Lung (tissue), 17 donors: ENCODE measurements at places on chromosomes 4 and X.

GRCh38 chrX:3549411-3549911, 164.0 kb downstream of the PRKX start:
- peak; percentile 7 for DNase-seq

DNA sequence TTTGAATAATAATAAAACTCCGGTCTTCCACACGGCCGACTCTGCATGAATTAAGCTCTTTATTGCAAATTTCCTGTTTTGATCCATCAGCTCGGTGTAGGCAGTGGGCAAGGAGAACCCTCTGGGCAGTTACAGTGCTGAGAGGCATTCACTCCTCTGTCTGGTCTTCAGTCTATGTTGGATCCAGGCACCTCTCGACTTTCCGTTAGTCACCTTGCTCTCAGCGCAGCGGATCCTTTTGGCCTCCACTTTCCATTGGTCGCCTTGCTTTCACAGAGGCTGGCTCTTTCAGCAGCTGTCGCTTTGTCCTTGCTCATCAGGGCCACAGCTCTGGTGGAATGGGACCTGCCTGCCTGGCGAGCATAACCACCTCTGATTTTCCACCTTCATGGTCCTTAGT, 52.9 kb downstream of the TRMT44 start:
- no peak for DNase-seq

GRCh38 chr4:177256950-177257349, 52.7 kb upstream of the NEIL3 start:
- DNase-seq: no peak

DNA sequence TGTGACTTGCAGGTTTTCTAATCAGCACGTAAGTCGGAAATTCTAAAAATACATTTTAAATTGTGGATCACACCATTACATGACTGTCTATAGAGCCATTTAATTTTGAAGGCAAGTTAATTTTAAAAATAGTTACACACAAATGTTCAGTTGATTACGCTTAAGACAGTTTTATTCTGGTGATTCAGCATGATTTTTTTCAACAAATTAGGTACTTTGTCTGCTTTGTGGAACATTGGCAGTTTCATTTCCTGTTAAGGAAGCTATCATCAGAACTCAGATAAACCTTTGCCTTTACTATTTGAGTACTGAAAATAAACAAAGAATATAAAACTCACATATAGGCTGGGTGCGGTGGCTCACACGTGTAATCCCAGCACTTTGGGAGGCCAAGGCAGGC, 19.5 kb downstream of the SAT1 start:
- no peak for DNase-seq

DNA sequence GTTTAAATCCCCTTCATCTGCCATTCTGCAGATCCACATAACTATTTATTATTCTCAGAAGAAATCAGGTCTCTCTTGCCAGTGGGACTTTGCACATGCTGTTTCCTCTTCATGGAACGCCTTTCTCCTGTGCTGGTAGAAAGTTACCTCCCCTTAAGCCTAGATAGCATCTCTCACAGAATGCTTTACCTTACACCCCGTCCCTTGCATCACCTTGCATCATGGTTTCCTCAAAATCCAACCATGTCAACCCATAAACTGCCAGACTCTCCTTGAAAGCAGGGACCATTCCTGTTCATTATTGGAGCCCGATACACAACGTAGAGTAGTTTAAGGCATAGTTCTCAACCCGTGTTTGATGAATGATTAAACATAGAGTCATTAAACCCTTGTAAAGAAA, 396.2 kb upstream of the F9 start:
- no peak for DNase-seq

DNA sequence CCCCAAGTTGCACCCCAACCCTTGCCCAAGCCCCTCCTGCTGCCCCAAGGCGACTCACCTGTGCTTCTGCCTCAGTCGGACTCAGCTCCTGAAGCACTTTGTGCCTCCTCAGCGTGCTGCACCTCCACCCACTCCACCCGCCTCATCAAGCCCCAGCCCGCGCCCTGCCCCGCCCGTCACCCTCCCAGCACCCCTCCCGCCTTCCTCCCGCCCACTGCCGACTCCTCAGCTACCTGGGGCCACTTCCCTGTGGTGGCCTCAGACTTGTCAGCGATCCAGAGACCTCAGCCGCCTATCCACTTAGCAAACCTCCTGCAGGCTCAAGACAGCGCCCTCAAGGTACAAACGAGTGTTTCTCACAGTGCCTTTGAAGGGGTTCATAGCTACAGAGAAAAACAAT, 19.6 kb upstream of the IQCM start:
- no peak for DNase-seq

DNA sequence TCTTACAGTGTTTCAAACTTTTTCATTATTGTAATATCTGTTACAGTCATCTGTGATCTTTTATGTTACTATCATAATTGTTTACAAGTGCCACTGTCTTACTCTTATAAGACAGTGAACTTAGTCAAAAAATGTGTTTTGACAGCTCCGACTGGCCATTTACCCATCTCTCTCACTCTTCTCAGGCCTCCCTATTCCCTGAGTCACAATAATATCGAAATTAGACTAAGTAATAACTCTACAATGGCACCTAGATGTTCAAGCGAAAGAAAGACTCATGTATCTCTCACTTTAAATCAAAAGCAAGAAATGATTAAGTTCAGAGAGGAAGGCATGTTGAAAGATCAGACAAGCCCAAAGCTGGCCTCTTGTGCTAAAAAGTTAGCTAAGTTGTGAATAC, 184.2 kb downstream of the CDS1 start:
- no peak for DNase-seq

DNA sequence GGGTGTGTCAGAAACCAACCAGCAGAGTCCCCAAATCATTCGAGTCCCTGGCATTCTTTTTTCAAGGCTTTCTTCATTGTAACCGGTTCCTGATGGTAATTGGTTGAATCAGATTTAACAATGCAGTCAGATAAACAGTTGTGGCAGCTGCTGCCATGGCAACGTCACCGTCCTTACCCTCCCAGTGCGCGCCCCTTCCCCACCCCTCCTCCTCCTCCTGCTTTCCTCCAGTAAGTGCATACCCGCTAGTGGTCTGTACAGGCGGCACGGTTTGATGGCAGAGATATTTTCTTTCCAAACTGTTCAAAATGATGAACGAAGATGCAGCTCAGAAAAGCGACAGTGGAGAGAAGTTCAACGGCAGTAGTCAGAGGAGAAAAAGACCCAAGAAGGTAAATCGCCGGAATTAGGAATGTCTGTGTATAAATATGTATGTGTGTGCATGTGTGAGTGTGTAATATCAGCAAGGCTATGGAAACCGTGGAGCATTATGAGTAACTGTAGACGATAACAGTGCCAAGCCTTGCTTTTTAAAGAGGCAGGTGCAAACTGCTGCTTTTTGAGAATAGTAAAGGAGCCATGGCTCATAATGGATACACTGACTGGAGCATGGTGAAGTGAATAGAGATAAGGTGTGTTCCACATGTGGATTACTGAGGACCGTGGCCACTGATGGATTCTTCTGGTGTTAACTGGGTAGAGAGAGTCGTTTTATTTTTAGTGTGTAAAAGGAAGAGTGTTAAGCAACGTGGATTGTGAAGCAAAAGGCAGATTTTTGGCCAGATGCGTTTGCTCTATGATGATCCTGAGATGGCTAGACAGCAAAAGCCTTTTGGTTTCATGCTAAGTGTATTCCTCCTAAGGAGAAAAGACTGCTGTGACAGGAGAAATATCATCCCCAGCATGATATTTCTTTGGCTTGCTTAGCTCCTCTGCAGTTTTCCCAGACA, at the start of gene ANK2:
ANK2 (plus strand) TSS at position 233 of the 950 bp plus-strand sequence; CDS start at position 309, 76 bp downstream.
- peak; percentile 47 for DNase-seq

- no peak for DNase-seq
Measured at GRCh38 chrX:96433409-96434077, 251.1 kb upstream of the DIAPH2 start.

- DNase-seq: no peak
Measured at GRCh38 chr4:184740980-184741391, 7.1 kb upstream of the CENPU start.

DNA sequence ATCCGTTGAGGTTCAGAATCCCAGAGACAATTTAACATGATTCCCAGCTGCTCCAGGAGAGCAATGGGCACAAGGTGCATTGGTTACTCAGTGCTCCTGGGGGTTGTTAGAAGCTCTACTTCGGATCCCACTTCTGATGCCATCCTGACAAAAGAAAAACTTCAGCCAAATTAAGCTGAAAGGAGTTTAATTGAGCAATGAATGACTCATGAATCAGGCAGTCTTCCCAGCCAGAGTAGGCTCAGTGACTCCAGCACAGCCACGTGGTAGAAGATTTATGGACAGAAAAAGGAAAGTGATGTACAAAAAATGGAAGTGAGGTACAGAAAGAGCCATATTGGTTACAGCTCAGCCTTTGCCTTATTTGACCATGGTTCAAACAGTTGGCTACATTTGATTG, 95.7 kb downstream of the PWWP3B start:
- no peak for DNase-seq

GRCh38 chrX:1870421-1870820, 255.6 kb downstream of the ASMT start:
- no peak for DNase-seq

- DNase-seq: no peak
Measured at GRCh38 chr4:152265149-152265621, 270.7 kb downstream of the FBXW7 start.

DNA sequence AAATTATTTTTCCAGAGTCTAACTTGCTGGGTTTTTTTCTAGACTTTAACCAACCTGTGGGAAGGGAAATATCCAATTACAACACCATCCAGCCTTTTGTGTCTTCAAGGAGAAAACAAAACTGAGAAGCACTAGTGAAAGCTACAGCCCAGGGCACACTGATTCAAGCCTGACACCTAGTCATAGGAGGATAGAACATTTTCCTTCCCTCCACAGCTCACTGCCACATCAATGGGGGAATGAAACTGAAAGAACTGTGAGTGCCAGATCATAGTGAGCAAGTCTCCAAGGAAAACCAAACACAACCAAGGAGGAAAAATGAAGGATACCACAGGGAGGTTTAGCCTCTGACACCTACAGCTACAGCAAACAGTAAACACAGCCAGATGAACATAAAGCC, 43.3 kb upstream of the MAGEA8 start:
- no peak for DNase-seq

- DNase-seq: no peak
Measured at GRCh38 chr4:113584407-113585150, 177.0 kb downstream of the CAMK2D start.

DNA sequence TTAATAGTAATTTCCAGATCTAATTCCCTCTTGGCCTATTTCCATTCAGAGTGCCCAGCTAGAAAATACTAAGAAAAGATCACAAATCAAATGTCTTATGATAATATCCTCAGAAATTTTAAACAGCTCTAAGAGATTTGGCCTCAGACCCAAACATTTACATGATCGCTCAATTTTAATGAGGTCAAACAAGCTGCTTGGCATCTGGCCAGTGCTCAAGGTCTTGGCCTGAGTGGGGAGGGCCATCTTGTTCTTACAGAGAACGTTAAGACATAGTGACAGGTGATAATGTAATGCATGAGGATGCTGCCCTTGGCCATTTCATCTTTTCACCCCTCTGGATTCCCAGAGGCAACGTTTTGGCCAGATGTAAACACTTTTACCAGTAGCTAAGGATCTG, 159.2 kb upstream of the SLC7A11 start:
- DNase-seq: peak; percentile 66

- DNase-seq: peak; percentile 93
Measured at GRCh38 chr4:140237616-140238350, 83.8 kb upstream of the MAML3 start.

- DNase-seq: peak; percentile 26
Measured at GRCh38 chr4:161419822-161420221, 744.0 kb downstream of the FSTL5 start.

DNA sequence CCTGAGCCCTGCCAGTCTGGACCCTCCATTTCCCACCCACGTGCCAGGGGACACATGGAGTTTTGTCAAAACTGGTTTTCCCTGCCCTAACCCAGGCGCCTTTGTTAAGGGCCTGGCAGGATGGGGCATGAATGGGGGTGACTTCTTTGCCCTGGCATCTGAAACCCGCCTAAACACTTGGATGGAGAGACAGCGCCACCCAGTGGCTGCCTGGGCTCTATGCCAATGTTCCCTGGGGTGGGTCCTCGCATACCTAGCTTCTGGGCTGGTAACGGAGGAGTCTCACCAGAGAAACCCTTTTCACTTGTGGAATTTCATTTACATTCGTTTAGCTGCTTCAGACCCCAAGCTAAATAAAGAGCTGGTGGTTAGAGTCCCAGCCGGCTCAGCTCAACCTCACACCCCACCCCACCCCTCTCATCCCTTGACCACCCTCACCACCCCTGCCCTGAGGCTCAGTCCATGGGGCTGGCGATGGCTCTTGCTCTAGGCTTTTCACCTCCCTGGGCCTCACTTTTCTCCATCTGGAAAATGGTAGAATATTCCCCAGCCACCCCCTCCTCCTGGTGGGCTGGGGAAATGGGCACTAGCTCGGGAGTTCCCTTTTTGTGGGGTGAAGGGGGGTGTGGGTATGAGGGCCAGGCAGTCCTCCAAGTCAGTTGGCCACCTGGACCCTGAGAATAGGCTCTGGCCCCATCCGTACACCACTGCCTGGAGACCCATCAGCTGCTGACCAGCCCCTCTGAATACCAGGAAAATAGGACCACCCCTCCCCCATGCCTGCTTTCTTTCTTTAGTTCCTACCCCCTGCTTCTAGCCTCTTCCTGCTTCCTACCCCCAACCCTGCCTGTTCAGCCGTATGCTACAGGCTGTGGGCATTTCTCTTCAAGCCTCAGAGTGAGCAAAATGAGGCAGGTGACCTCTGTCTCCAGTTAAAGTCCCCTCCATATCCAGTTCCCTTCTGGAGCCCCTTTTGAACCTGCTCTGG, 57.1 kb upstream of the PJA1 start:
- peak; percentile 85 for DNase-seq

DNA sequence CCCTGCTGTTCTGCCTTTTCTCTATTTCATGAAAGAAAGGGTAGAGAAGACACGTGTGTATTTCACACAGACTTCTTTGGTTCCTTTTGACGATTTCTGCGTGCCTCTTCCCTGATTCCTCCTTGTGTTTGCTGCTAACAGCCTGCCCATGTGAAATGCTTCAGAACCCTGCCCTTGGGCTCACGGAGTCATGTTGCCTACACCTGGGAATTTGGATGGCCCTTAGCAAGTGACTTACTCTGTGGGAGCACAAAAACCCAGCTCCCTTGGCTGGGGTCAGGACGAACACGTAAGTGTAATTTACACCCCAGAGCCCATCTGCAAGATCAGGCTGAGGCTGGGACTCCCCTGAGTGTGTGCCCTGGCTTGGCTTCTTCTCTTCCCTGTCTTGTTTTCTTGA, 220.3 kb upstream of the BCOR start:
- no peak for DNase-seq

DNA sequence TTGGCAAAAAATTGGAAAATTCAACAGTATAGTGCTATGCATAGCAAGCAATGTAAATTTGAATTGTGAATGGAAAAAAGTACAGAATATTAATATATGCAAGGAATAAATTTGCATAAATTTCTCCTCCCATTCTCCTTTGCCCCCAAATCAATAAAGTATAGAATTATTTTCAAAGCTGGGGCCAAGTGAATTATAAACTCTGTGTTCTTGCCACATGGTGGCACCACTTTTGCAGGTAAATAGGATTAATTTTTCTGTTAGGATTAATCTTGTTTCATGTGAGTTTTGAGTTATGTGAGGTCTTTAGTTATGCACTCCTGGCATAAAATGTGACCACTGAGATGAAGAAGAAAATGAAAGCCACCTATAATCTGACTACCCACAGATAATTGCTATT, 19.9 kb downstream of the COPS4 start:
- DNase-seq: no peak
